ENCODE measurements at places on chromosomes 5 and 9. TPM values are rescaled to one million over a fixed set of nuclear protein-coding genes. Genes with fewer than 3 reads are reported as not detected.

GRCh38 chr5:9817819-9818218 is 187.7 kb upstream of the TAS2R1 start:
- no peaks in the 10 kb centered on the region for H3K4me1 ChIP-seq
- H3K27me3 ChIP-seq: no peaks in the 10 kb centered on the region
- H3K4me3 ChIP-seq: no peak overlapping the region
- H3K27ac ChIP-seq: no peak overlapping the region
- DNase-seq: no peak

DNA sequence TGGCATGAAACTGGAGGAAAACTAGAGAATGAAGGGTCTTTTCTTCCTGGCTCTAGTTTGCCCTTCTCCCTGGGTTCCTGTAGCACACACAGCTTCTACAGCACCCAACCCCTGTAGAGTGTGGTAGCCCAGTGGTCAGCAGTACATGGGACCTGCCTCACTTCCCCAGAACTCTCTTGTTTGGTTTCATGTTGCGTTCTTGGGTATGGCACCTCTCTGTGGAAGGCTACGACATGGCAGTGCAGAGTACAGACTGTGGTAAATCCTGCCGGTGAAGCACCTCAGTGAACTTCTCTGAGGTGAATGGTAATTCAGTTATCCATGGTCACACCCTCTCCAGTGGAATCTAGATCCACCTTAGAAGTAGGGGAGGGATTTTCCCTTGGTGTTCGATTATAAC is 105.5 kb downstream of the TLR4 start:
- H3K4me3 ChIP-seq: no peak overlapping the region
- H3K27me3 ChIP-seq: no peaks in the 10 kb centered on the region
- H3K36me3 ChIP-seq: no peaks in the 10 kb centered on the region
- no peaks in the 10 kb centered on the region for H3K4me1 ChIP-seq

Gene CSF1R
- 0.36 TPM for total RNA-seq

GRCh38 chr5:170805666-170806065 is 22.1 kb downstream of the GABRP start:
- no peaks in the 10 kb centered on the region for H3K36me3 ChIP-seq
- no peaks in the 10 kb centered on the region for H3K4me1 ChIP-seq
- H3K4me3 ChIP-seq: no peak overlapping the region
- no peak for DNase-seq

GRCh38 chr5:117547192-117547591 is 972.6 kb upstream of the SEMA6A start:
- no peak overlapping the region for H3K27ac ChIP-seq
- H3K27me3 ChIP-seq: no peaks in the 10 kb centered on the region
- no peak for DNase-seq
- no peaks in the 10 kb centered on the region for H3K4me1 ChIP-seq
- no peaks in the 10 kb centered on the region for H3K36me3 ChIP-seq
- no peak overlapping the region for H3K4me3 ChIP-seq

GRCh38 chr9:87991151-87991870 is 17.0 kb upstream of the CDK20 start:
- no peaks in the 10 kb centered on the region for H3K27me3 ChIP-seq
- H3K27ac ChIP-seq: no peak overlapping the region
- H3K4me3 ChIP-seq: no peak overlapping the region
- no peaks in the 10 kb centered on the region for H3K4me1 ChIP-seq
- no peaks in the 10 kb centered on the region for H3K36me3 ChIP-seq
- DNase-seq: no peak

Measured in naive thymus-derived CD4-positive, alpha-beta T cell (primary cell).